ENCODE measurements at places on chromosomes 13 and 19. TPM values are rescaled to one million over a fixed set of nuclear protein-coding genes. Genes with fewer than 3 reads are reported as not detected.

DNA sequence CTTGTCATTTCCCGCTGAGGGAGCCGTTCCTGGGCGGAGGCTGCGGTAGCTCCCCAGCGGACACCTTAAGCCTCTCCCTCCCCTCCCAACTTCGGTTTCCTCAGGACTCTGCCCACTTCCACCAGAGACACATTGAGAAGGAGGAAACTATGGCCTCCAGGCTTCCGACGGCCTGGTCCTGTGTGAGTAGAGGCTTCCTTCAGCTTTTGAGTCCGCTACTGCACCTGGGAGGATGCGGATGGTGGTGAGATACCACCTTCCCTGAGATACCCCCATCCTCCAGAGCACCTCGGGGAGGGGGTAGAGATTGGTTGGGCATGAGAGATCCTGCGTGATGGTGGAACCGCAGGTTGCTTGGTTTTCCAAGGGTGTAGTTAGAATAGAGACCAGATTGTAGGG lies 955 bp downstream of the ZNF274 start:
- DNase-seq: no peak

GRCh38 chr13:44052780-44053184 lies 173.1 kb downstream of the LACC1 start:
- no peak for DNase-seq

DNA sequence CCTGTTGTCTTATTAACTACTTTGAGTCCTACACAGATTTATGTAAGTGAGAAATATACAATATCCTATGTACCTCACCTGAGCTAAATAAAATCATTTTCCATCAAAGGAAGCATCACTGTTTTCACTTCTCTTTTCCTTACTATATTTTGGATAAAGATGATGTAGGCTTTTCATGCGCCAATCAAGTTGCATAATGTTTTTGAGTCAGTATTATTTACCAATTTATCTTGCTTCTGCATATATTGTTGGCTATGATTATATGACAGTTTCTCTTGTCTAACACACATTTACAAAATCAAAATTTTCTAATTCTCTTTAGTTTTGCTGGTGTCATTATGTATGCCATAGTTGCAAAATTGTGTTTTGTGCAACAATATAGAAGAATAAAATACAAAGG lies 67.9 kb upstream of the FRY start:
- DNase-seq: no peak

GRCh38 chr19:5113633-5114586 lies 145.0 kb downstream of the KDM4B start:
- DNase-seq: no peak

GRCh38 chr19:44476559-44477408 lies 23.5 kb downstream of the ZNF180 start:
- no peak for DNase-seq

DNA sequence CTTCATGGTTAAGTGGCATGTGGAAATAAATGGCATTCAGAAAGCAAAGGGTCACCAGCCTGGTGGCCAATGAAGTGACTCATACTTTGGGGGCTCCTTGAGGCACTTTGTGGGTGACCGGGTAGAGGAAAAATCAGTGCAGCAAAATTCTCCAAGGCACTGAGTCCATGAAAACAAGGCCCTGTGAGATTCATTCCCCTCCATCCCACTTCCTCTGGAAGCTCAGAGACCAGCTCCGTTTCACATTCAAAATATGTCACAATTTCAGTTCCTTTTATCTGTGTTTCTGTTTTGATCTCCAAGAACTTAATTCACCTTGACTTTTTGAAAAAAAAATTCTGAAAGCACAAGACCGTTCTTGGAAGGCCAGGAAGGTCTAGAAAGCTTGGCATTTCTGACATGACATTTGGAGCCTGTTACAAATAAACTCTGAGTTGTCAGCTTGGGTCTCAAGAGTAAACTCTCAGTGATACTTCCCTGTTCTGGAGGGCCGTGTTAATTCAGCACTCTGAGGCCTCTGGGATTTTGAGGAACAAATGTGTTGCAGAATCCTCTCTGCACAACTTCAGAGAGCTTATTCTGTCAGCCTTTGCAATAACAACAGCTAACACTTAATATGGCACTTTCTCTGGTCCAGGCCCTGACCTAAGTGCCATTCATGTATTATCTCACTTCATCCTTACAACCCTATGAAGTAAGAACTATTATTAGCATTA lies 6.8 kb downstream of the CYSLTR2 start:
- no peak for DNase-seq

Gene ZNF729
- not detected for polyA plus RNA-seq

DNA sequence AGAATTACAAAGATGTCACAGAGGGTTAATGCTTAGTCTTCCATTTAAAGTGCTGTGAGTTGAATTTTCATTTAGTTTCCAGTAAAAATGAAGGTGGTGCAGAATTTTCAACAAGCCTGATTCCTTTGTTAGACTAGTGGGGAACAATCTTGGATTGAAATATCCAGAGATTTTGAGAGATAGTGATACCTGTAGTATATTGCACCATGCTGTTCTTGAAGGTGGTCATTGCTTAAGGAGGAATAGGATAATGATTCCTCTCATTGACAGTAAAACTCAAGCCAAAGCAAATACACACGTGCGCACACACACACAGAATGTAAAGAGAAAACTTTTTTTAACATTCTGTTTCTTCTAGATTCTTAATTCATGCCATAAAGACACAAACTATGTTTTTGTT lies 5.3 kb downstream of the PCDH17 start:
- DNase-seq: no peak

- DNase-seq: no peak
These were observed 546.2 kb downstream of the SLITRK5 start for GRCh38 chr13:88217372-88217771.

DNA sequence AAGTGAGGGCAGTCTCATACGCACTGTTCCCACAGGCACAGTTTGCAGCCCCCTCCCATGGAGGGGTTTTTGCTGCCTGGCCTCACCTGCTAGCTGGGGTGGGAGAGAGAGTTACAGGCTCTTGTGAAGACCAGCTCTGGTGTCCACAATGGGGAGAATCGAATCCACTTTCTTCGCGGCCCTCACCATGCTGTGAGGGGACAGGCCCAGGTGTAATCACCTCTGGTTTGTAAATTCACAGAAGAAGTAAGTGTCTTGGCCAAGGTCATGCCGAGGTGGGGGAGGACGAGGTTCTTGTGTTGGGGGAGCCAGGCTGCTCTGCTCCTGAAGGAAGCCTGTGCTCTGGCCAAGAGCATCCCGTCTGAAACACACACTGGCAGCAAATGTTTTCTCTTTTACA lies 39.5 kb downstream of the TEX29 start:
- no peak for DNase-seq

DNA sequence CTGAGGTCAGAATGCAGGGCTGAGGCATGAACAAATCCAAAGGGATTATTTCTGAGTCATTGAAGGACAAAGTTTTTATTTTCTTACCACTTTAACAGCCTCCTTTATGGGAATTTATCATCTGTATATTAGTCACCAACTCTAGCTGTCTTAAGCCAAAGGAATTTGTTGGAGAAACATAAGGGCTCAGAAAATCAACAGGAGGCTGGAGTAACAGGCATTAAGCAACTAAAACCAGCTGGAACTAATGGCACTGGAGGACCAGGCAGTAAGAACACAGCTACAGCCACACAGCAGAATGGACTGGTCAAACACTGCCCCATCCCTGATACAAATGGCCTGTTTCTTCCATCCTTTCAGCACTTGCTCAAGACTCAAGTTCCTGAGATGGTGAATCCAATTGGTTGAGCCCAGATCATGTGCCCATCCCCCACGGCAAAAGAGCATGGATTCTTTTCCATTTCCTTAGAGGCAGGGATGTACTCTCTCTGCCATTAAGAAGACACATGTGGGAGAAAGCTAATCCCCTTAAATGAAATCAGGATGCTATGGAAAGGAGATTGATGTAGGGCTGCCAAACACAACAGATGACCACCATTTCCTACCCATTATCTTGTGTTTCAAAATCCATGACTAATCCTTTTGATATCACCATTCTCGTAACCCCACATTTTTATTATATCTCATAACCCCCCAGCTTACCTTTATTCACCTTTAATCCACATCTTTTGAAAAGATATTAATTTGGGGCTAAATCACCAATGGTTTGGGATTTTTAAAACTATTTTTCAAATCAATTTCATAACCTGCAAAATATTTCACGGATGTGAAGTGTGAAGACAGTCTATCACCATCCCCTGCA lies 157.0 kb upstream of the FNDC3A start:
- DNase-seq: peak; percentile 97

DNA sequence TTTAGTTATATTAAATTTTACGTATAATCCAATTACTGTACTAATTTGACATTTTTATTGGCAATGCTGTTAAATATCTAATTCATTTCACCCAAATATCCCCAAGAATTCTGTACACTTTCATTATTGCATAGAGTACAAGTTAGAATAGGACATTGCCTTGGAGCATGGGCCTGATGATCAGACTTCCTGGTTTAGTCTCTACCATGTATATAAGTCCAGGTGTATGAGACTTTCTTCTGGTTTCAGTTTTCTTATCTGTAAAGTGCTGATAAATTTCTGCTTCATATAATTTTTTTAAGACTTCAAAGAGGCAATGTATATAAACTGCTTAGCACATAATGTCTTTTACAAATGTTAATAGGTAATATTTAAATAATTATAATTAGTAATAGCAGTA lies 179.4 kb downstream of the KLF12 start:
- no peak for DNase-seq

- DNase-seq: no peak
These were observed 202.3 kb downstream of the ABCC4 start for GRCh38 chr13:95098916-95099315.

DNA sequence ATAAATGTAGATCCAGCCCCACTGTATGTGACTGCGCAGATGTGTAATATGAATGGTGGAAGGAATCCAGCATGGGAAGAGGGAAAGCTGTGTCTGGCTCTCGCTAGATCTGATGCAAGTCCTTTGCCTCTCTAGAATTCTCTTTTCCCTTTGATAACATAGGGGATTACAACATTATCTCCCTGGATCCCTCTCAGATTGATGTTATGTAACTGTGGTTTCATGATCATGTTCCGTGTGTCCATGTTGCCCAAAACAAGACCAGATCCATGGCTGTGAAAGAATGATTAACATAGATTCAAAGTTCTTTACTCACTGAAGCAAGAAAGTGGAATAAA lies 184.0 kb upstream of the UBL3 start:
- DNase-seq: peak; percentile 22

- DNase-seq: no peak
These were observed 2.3 kb downstream of the MATK start for GRCh38 chr19:3783660-3784584.

Gene AMER2
- polyA plus RNA-seq: not detected

Gene NCR1
- not detected for polyA plus RNA-seq

Gene CCDC122
- 1.5 TPM for polyA plus RNA-seq

GRCh38 chr13:84896128-84896527 lies 903.1 kb downstream of the SLITRK6 start:
- DNase-seq: peak; percentile 1

Gene KIR3DL2
- not detected for polyA plus RNA-seq

Gene C13orf42
- not detected for polyA plus RNA-seq

Gene FREM2
- polyA plus RNA-seq: not detected

DNA sequence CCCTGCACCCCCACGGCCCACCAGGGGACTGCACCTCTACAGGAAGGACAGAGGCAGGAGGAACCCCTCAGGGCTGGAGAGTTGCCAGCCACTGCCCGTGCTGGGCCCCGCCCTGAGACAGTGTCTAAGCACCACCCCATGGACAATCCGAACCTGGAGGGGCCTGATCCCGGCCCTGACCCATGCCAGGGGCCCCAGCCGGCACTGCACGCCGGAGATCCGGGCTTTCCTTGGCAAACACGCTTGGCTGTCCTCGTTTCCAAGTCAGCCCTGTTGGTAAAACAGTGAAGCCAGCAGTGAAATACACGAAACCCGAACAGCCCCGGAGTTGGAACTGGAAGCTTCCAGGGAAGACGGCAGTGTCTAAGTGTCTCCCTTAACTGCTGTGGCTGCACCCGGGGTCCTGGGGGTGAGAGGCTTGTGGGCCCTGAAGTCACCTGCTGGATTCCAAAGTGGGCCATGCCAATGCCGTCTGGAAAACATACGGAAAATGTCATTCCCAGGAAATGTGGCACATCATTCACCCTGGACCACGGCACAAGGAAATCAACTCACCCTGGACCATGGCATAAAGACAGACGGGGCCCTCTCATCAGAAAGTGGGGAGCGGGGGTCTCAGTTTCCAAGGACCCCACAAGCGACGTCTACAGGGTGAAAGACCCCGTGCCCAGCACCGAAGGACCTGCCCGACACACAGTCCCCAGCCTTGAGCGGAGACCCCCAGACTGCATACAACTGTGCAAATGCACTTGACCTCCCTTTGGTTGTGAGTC lies 30.9 kb downstream of the RASA3 start:
- no peak for DNase-seq

- no peak for DNase-seq
These were observed 56.1 kb upstream of the F7 start for GRCh38 chr13:113049521-113049941.

Gene NAPSA
- 0.32 TPM for polyA plus RNA-seq

- DNase-seq: no peak
These were observed 895.8 kb downstream of the SLITRK6 start for GRCh38 chr13:84903391-84903790.

Gene HIPK4
- polyA plus RNA-seq: 0.21 TPM

- DNase-seq: no peak
These were observed 14.6 kb downstream of the GNA11 start for GRCh38 chr19:3108775-3109174.

- no peak for DNase-seq
These were observed 214.7 kb downstream of the POSTN start for GRCh38 chr13:37383856-37384370.

DNA sequence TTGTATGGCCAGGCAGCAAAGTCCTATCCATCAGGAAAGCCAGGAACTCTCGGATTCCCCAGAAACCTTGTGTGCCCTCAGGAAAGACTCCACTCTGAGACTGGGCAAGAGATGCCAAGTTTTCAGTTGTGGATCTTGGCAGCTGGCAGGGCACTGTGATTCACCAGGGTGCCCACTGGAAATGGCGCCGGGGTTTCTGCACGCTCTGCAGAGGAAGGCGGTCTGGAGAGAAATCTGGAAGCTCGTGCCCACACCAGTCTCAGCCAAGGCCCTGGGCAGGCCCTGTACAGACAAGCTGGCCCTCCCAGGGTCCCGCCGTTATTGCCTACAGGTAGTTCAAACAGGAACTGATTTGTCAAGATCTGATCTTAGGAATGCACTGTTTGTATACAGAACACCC lies 4.9 kb downstream of the NAPA start:
- DNase-seq: no peak

Gene RAB3D
- polyA plus RNA-seq: 12.0 TPM

DNA sequence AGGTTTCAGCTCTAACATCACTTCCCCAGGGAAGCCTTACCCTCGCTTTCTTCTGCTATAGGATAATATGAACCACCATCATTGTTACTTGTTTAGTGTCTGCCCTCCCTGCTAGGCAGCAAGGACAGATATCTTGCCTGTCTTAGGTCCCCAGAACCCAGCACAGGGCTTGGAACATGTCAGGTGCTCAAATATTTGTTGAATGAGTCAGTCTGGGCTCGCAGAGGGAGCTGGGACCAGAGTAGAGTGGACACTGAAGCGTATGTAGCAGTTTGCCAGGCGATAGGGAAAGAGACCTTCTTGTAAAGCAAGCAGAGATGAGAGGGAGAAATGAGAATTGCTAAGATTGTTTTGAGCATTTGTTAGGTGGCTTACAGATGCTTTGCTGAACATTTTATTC lies 11.7 kb downstream of the BCKDHA start:
- no peak for DNase-seq

All from BJ (cell line).